G401 (cell line): ENCODE measurements at places on chromosomes 7 and 10. TPM values are rescaled to one million over a fixed set of nuclear protein-coding genes. Genes with fewer than 3 reads are reported as not detected.

SFXN4 gene
- 33.3 and 49.4 TPM in 2 replicates for total RNA-seq

LIPJ gene
- total RNA-seq, result not detected in 2 replicates

NKX1-2 gene
- 0.06 and 0.68 TPM in 2 replicates for total RNA-seq

PARD3 gene
- 55.1 and 61.9 TPM in 2 replicates for total RNA-seq

EBF3 gene
- 0.24 and 0.25 TPM in 2 replicates for total RNA-seq

NUTM2A gene
- total RNA-seq, result not detected in 2 replicates

KNDC1 gene
- 0.47 and 4.0 TPM in 2 replicates for total RNA-seq

ITPRID1 gene
- total RNA-seq, result not detected in 2 replicates

ENTPD1 gene
- not detected in 2 replicates for total RNA-seq

RAB19 gene
- not detected in 2 replicates for total RNA-seq

ZNF503 gene
- 1.5 and 2.0 TPM in 2 replicates for total RNA-seq

GPR37 gene
- not detected in 2 replicates for total RNA-seq

RPEL1 gene
- 0.03 and 0.06 TPM in 2 replicates for total RNA-seq

HIBADH gene
- total RNA-seq, result 96.8 and 105 TPM in 2 replicates

C10orf120 gene
- not detected in 2 replicates for total RNA-seq

MMP21 gene
- total RNA-seq, result not detected in 2 replicates

MBLAC1 gene
- total RNA-seq, result 1.7 and 2.9 TPM in 2 replicates
